ENCODE measurements at places on chromosomes 2 and 18.

DNA sequence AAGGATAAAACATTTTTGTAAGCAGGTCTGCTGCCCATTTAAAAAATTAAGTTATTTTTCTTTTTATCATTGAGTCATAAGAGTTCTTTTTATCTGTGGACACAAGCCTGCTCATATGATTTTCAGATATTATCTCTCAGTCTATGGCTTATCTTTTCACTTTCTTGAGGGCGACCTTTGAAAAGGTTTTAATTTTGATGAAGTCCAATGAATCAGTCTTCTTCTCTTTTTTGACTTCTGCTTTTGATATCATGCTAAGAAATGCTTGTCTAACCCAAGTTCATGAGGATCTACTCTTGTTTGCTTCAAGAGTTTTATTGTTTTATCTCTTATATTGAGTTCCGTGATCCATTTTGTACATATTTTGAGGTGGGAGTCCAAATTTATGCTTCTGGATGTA is 36.5 kb downstream of the PSMD14 start:
- no peak for DNase-seq

- peak; percentile 35 for DNase-seq
Measured at GRCh38 chr2:172927641-172928357, 147.8 kb upstream of the MAP3K20 start.

- DNase-seq = no peak
Measured at GRCh38 chr2:232506709-232507108, 13.5 kb upstream of the PRSS56 start.

GRCh38 chr2:71938659-71939587 is 208.7 kb downstream of the CYP26B1 start:
- peak; percentile 11 for DNase-seq

GRCh38 chr2:160402501-160402900 is 91.1 kb downstream of the RBMS1 start:
- no peak for DNase-seq

GRCh38 chr18:45783097-45784075 is 42.1 kb upstream of the SIGLEC15 start:
- no peak for DNase-seq

DNA sequence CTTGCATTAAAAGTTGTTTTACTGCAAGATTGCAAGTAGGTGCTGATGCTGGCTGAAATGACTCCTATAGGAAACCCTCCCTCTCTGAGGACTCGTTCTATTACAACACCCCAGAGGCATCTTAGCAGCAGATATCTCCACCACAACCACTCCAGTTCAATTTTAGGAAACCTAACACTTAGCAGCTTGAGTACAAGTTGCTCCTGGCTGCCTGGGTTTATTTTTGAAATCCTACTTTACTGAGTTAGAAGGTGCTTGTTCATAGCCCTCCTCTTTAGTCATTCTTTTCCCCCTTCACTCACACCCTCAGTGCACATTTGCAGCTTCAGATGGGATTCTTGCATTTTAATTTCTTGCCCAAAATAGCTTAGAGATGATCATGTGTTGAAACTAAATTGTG is 111.5 kb downstream of the MTCL1 start:
- DNase-seq = no peak

DNA sequence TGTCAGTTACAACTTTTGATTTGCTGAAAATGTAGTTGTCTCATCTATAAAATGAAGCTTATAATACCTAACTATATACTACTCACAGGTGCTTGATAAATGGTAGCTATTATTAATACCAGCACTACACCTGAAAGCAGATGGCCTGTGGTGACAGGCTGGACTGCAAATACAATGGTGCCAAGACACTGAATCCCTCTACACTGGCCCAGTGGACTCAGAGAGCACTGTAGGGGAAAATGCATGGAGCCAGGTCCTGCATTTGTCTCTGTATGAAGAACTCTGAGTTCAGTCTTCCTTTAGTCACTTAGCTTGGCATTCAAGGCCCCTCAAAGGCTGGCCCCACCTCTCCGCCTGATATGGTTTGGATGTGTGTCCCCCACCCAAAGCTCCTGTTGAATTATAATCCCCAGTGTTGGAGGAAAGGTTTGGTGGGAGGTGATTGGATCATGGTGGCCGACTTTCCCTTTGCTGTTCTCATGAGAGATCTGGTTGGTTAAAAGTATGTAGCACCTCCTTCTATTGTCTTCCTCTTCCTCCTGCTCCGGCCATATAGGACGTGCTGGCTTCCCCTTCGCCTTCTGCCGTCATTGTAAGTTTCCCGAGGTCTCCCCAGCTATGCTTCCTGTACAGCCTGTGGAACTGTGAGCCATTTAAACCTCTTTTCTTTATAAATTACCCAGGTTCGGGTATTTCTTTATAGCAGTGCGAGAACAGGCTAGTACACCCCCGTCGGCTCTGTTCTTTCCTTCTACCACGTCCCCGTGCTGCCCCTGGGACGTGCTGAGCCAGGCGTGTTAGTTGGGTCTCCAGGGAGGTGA is 11.1 kb upstream of the NTSR2 start:
- no peak for DNase-seq

- peak; percentile 50 for DNase-seq
Measured at GRCh38 chr2:54497763-54498680, 41.9 kb downstream of the SPTBN1 start.

- DNase-seq = no peak
Measured at GRCh38 chr2:33763671-33764310, 164.7 kb upstream of the FAM98A start.

- DNase-seq = no peak
Measured at GRCh38 chr2:15259356-15259756, 301.8 kb downstream of the NBAS start.

DNA sequence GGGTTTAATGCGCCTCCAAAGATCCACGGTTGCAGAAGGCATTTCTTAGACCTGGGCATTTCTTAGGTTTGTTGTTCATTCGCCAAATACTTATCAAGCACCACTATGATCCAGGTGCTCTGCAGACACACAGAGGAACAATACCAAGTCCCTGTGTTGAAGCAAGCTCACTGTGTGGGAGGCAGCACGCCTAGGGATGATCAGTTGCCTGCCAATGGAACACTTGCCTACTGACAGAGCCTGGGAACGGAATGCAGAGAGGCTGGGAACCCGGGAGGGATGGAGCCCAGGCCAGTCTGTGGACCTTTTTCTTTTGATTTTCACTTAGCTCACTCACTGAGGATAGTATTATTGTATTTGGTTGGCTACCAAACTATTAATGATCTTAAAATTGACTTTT is 1.9 kb upstream of the GRP start:
- no peak for DNase-seq

DNA sequence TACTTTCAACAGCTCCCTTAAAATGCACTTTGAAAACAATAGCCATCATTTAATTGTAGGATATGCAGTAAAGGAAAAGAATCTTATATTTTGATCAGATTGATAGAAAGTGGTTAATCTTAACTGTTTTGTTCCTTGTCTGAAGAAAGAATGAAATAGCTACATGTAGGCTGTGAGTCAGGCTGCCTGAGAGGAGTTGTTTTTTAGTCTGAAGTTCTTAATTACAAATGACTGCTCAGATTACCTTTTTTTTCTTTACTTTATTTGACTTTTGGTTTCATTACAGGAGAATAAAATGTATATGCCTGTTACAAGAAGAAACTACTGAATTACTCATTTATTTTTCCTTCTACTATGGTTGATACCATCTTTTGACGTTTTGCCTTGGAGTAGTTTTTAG is 56.8 kb downstream of the AGFG1 start:
- no peak for DNase-seq

DNA sequence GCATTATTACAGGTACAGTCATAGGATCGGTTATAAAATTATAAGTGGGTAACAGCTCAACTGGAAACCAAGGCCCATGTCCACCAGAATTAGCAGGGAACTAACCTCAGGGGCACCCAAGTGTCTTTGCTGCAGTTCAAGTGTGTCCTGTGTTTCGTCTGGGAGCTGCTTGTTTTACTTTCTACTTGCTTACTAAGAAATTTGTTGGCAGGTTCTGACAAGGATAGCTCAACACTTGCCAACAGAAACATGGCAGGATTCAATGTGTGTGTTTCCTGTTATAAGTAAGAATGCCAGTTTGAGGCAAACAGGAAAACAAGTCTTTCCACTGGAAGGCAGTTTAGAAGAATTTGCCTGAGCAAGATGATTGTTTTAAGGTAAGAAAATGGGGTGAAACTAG is 104.5 kb downstream of the EPHA4 start:
- no peak for DNase-seq
